ENCODE measurements at places on chromosomes 4 and X.

DNA sequence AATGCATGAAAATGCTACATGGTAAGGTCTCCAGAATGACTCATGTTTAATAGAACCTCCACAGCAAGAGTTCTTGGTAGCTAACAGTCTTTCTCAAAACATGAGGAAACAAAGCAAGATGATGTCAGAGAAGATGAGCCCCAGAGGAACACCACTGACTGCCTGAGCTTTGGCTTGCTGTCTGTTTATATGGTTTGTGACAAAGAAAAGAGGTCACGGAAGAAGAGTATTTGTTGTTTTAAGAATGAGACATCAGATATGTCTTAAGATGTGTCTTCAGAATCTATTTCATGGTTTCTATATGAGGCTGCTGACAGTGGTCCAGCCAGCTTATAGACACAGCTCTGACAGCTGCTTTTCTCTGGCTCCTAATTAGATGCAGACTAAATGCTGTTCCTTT, 18.8 kb upstream of the AREG start:
- no peak for DNase-seq

DNA sequence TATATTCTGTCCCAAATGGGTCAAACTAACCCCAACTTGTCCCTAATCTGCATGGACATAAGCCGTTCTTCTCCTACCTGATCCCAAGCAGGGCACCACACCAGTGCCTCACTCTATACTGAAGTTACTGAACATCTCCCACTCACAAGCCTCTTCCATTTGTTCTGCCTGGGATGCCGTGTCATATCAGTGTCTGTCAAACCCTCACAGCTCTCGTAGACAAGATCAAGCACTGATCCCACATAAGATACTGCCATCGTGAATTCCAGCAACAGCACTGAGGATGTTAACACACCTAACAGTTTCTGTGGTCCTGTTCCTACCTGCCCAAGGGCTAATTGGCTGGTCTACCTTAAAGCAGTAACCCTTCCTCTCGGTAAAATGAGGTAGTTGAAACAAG, 162.1 kb downstream of the APBB2 start:
- no peak for DNase-seq

GRCh38 chr4:5459236-5459635, 249.1 kb downstream of the EVC2 start:
- DNase-seq = no peak

GRCh38 chr4:126591583-126591982, 1041.2 kb upstream of the INTU start:
- no peak for DNase-seq

GRCh38 chr4:164381859-164382258, 372.1 kb upstream of the SMIM31 start:
- no peak for DNase-seq

DNA sequence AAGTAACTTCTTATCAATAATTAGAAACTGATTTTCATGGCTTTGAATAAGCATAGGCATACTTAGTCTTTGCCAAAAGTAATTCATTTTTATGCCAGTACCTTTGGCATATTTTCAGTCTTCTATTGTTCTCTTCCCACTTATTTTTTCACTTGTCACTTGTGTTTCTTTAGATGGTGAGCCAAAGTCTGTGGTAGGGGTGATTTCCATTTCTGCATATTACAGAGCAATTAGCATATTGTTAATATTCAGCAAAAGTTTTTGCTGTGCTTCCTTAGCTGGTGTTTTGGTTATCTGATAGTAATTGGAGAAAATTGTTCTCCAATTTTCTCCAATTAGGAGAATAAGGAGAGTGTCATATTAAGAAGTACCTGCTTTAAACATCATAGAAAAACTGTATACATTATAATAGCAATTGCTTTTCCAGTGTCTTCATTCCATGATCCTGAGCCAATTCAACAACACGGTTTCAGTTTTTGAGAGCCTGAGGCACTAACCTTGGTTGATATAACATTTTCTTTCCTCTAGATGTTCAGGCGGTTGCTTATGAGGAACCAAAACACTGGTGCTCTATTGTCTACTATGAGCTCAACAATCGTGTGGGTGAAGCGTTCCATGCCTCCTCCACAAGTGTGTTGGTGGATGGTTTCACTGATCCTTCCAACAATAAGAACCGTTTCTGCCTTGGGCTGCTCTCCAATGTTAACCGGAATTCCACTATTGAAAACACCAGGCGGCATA, 64.7 kb downstream of the SMAD1 start:
- no peak for DNase-seq

DNA sequence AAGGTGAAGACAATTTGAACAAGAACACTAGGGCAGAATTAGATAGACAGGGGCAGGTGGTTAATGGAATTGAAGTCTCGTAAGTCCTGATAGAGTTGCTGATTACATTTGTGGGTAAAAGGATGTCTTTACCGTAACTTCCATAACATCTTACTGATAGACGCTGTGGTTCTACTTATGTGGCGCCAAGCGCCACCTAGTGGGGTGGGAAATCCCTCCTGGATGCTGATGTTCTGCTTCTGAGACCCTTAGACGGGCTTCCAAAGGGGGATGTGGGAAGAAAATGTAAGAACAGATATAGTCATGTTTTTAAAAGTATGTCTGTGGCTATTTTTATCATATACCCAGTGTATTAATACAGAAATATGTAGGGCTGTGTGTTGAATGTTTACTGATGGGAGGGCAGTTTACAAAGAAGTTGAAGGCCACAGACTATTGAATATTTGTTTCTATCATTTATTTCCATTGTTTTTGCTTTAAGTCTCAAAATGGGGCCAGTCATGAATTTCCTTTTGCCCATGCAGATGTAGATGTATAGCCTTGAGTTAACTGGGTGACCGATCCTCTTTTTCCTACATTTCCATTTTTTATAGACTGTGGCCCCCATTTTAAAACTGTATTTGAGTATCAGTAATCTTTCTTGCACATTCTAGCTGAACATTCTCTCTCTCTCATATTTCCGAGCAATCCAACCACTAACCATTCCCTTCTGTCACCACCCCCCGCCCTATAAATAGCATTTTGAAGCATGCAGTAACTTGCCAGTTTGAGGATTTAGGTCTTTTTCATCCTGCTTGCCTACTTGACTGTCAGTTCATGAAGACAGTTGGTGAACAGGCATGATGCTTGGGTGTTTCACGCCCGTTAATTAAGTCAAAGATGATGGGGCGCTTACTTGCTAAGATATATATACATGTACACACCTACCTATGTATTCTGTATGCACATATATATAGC, 12.1 kb upstream of the TLR8 start:
- DNase-seq = no peak

GRCh38 chrX:43349363-43349762, 306.7 kb upstream of the MAOA start:
- no peak for DNase-seq

DNA sequence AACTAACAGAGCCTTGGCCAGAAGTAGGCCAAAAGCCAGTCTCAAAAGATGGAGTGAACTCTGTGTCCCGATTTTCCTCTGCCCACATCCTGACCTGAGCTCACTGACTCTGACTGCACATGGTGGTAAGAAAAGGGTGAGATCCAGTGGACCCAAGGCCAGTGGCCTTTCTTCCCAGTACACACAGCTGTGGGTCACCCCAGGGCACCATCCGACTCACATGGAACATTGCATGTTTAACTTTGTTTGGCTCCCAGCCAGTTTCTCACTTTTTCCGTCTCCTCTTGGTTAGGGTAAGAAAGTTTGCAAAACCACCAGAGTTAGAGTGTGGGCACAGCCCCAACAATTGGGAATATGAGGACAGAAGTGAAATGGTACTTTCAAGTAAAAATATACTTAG, 69.8 kb downstream of the GAB1 start:
- DNase-seq = no peak

DNA sequence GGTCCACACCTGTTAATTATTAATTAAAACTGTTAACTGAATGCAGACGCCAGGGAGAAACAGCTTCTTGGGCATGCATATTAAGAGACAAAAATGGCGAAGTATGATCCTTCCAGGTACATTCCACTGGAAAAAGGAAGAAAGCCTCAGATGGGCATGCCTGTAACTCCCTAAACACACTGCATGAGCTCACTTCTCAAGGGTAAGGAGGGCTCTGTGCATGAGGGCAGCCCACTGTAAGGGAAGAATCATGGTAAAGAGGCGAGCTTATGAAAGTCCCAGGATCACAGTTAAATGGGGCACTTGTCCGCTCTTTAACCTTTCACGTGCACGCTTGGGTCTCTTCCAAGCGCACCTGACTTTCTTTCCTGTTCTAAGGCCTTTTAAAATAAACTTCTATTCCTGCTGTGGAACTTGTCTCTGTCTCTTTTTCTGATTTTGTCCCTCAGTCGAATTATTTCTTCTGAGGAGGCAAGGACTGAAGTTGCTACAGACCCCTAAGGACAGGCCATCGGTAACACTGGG, 321.7 kb downstream of the PPP1R2C start:
- no peak for DNase-seq

GRCh38 chrX:29478336-29479069, 736.9 kb upstream of the MAGEB2 start:
- DNase-seq = no peak

DNA sequence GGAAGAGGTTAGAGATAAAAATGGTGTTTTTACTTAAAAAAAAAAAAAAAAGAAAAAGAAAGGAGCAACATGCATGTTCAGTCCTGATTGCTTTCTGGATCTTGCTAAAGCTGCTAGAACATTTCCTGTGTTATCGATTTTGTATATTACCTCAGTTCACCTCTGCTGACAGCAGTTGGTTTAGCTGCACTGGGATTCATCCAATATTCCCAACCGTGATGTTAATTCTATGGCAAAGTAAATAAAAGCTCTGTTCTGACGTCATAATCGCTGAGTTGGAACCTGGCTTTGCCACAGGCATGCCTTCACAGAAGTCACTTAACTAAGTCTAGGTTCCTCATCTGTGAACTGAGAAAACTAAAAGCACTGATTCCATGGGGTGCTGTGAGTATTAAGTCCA, 90.7 kb upstream of the SORBS2 start:
- peak; percentile 87 for DNase-seq

DNA sequence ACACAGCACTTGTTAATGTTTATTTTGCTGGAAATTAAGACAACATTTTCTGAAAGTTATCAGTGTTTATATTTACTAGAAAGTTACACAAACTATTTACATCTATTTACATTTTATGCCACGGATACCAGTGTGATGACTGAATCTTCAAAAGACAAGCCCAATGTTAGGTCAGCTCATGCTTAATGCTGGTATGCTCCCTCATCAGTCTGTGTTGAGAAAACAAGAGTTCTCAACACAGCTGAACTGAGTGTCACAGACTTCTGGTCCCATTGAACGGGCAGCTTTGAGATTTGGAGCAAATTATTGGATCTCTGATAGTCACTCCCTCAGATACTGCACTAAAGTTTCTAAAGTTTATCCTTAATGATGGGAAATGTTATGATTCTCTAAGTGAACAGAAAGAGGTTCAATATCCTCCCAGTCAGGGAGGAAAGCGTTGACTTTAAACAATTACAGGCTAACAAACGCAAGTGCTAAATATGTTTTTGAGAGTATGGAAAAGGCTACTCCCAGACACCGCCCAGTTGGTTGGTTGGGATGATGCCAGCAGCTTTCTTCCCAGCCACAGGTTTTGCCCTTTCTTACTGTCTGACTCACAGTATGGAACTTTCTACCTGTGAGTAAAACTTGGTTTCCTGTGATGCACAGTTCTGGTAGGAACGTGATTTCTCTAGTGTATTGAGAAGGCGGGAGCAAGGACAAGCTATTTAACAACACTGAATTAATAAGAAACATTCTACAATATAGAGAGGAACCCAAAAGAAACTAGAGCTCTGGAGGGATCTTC, 1293.6 kb upstream of the TENM3 start:
- DNase-seq = no peak

GRCh38 chrX:29397506-29397905, 810.3 kb downstream of the IL1RAPL1 start:
- DNase-seq = no peak

DNA sequence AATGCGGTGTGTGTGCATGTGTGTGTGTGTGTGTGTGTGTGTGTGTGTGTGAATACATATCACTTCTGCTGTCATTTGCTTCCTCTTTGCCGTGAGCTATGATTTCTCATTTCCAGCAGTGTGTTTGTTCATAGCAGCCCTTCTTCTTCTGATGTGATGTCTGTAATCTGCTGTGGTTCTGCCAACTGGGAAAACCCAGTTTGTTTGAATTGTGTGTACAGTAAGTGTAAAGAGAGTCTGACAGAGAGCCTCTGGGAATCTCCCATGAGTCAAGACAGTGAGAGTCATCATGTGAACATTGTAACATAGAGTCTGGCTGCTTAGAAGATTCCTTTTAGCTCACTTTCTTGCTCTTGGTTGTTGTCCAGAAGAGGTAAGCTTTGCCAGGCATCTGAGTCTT, 8.4 kb upstream of the NWD2 start:
- no peak for DNase-seq

- no peak for DNase-seq
These were observed 86.1 kb downstream of the SYNPO2 start for GRCh38 chr4:118974758-118975157.

GRCh38 chrX:8139716-8140115, 31.4 kb downstream of the VCX2 start:
- DNase-seq = no peak

GRCh38 chr4:165199722-165200121, 7.6 kb upstream of the KLHL2 start:
- no peak for DNase-seq

DNA sequence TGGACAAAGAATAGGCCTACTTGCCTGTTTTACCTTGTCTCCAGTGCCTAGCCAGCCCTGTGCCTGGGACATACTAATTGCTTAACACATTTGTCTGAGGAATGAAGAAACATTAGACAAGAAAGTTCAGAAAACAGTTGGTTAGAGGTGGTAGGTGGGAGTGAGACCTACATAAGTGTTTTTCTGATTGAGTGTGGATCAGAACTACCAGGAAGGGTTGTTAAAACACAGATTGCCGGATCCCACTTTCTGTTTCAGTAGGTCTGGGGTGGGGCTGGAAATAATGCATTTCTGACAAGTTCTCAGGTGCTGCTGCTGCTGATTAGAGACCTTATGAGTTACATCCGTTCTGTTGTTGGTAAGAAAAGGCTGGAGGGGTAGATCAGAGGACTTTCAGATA, 5.7 kb upstream of the JADE1 start:
- DNase-seq = no peak

DNA sequence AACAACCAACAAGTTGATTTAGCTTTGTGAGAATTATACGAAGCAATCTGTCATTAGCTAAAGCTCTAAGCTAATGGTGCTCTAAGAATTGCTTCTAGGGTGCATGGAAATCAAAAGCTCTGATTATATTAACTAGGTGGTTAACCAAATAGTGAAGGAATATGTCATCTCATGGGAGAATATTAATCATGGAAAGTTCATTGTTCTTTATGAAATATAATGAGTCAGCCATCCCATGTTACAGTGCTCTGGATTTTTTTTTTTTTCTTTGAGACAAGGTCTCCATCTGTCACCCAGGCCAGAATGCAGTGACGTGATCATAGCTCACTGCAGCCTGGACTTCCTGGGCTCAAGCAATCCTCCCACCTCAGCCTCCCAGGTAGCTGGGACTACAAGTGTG, 10.5 kb downstream of the DCAF8L2 start:
- no peak for DNase-seq

GRCh38 chrX:120512627-120513026, 43.5 kb upstream of the LAMP2 start:
- DNase-seq = no peak

- DNase-seq = no peak
These were observed 58.9 kb upstream of the SPP1 start for GRCh38 chr4:87916626-87917025.
